ENCODE measurements at places on chromosomes 16 and 17. TPM values are rescaled to one million over a fixed set of nuclear protein-coding genes. Genes with fewer than 3 reads are reported as not detected.

The PITPNC1 gene
- 53.1 TPM for total RNA-seq

The USP6 gene
- total RNA-seq = under 0.01 TPM

The SLC16A13 gene
- total RNA-seq = 1.00 TPM

The DOC2B gene
- total RNA-seq = not detected

The ALOX15 gene
- total RNA-seq = not detected

The ZSCAN10 gene
- not detected for total RNA-seq

The GRAPL gene
- total RNA-seq = not detected

The OR1E2 gene
- not detected for total RNA-seq

The PSMD3 gene
- 174 TPM for total RNA-seq

The ADAMTS18 gene
- under 0.01 TPM for total RNA-seq

The IRX6 gene
- not detected for total RNA-seq

The GAST gene
- not detected for total RNA-seq

The EFNB3 gene
- 0.12 TPM for total RNA-seq

The KRT12 gene
- not detected for total RNA-seq
